Transverse colon (tissue), 4 donors: ENCODE measurements at places on chromosomes 3 and 15.

DNA sequence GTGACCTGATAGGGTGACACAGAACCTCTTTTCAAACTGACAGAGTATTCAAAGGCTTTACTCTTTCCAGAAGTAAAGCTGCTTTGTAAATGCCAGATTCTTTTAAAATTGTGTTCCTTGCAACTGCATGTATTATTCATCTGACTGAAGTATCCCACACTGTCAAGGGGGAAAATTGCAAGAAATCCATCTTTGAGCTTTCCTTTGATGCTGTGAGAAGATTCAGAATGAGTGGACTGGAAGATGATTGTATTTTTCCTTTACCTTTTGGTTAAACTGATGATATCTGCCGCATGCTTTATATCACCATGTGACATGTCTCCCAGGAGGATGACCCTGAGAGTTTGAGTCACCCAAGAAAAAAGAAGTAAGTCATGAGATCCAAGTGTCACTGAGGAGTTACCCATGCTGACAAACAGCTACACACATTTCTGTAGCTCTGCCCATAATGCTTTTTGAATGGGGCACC is 250.8 kb upstream of the CBLB start:
- DNase-seq, result no peak

DNA sequence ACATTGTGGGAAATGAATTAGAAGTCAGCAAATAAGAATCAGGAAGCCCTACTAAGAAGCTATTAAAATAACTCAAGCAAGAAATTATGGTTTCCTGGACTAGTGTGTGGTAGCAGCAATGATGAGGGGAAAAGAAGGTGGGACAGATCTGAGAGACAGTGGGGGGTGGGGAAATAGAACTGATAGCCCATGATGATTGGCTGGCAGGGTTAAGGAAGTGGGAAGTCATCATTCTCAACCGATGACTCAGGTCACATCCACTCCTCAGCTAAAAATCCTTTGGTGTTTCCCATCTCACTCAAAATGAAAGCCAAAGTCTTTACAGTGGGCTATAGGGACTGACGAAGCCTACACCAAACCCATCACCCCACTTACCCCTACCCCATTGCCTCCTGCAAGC is 153.9 kb upstream of the ARHGEF26 start:
- DNase-seq, result no peak

GRCh38 chr15:80998251-80998650 is 2.5 kb upstream of the TLNRD1 start:
- DNase-seq, result no peak

- no peak for DNase-seq
These were observed 220.5 kb upstream of the LRRN1 start for GRCh38 chr3:3578718-3579117.

- no peak for DNase-seq
These were observed 265.3 kb downstream of the SHQ1 start for GRCh38 chr3:72582963-72583362.

DNA sequence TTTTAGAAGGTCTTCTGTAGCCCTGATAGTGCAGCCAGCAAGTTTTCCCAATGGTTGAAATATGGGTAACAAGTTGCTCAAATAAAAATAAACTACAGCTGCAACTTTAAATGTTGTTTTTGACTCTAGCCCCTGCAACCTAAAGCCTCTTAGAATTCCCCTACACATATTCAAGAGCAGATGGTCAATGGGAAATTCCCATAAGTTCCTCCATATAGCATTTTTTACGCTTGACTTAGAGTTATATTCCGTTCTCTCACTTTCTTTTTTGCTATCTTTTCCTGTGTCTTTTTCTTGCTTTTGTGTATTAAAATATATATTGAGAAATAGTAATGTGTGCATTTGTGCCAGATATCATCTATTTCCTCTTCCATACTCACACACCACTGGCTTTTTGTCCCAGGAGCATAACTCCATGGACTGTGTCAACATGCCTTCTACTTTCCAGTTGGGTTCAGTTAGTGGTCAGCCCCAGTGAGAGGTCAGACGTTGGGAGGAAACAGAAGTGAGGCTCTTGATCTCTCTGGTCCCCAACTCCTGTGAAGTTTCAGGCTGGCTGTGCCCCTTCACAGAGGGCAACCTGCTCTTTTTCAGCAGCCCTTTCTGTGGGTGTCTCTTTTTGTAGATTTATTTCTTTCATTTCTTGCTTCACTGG is 63.3 kb upstream of the TP63 start:
- no peak for DNase-seq

DNA sequence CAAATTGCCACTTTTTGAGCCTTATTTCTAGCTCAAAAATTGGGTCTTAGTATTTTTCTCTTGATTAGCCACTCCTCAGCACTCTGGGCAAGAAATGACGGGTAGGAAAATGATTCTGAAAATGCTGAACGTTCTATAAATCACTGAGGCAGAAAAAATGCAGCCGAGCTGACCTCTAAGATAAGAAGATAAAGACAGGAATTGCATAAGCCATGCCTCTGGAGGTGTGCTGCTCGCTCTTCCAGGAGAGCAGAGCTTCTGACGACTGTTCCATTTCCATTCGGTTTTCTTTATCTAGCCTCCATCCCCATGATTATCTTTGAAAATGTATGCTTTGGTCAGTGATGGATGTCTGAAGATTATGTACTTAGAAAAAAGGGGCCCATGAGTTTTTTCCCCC is 558.8 kb upstream of the ADAMTS9 start:
- no peak for DNase-seq
